Stimulated activated CD8-positive, alpha-beta memory T cell treated with anti-CD3 and anti-CD28 coated beads, Interleukin-4, amount 100 ng/mL, for 1 hour (primary cell): ENCODE measurements at places on chromosomes 6 and 20.

DNA sequence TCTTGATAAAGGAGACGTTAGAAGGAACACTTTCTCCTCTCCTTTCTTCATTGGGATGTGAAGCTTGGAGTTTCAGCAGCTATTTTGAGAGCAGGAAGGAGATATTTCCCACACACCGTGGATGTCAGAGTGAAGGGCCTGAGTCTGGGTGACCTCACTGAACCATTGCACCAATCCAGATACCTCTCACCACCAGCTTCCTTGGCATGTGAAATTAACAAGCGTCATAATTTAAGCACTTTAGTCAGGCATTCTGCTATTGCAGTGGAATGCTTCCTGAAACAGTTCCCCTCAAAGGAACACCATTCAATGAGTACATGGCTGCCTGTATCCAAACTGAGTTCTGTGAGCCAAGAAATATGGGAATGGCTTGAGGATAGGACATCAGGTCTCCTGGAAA, 83.7 kb downstream of the CHMP4B start:
- no peak for DNase-seq

- DNase-seq: peak; percentile 27
These were observed 60.2 kb upstream of the RALY start for GRCh38 chr20:33933469-33933909.

GRCh38 chr6:37174196-37174514, 4.2 kb downstream of the PIM1 start:
- no peak for DNase-seq

DNA sequence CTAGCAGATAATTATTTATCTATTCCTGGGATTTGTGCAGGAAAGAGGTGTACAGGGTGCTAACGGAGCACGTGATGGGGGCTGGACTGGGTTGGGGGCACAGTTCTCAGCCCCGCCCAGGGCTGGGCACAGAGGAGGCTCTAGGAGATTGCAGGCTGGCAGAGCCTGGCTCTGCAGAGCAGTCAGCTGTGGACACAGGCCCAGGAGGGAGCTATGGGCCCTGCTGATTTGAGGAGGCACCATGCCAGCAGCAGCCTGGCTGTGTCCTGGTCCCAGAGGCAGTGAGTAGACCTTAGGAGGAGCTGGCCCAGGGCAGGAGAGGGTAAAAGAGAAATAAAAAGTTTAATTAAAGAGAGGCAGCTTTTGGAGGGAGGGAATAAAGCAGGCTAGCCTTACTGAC, 19.3 kb downstream of the MAFB start:
- DNase-seq: no peak

DNA sequence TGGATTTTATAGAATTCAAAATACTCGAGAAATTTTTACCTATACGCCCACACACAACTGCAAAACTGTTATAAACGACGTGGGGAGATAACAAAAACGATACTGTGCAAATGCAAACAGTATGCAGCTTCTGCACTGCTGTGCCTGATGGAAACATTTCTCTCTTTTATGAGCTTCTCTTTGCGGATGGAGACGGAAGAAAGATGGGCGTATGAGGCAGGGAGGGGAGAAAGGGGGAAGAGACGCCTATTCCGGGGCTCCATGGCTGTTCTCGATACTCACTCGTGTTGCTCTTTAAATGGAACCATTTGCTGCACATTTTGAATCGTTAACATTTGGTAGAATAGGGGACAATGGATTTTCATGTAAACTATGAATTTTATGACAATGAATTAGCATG, 69.1 kb upstream of the EXOC2 start:
- DNase-seq: no peak

DNA sequence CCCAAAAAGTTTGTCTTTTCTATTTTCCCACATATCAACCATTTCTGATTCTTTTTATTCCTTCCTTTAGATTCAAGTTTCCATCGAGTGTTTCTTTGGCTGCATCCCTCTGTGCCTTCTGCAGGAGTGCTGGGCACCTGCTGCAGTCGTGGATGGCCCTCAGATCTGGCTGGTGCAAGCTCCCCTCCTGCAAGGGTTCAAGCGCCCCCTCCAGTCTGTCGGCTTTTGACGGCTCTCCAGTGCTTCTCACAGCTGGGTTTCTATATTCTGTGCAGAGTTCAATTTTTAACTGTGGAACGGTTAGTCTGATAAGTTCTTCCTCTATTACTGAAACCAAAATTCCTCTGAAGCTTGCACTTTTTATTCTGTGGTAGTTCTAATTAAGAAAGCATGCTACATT, 132.1 kb downstream of the HUS1B start:
- DNase-seq: no peak

GRCh38 chr6:127146932-127147331, 28.5 kb downstream of the RSPO3 start:
- DNase-seq: no peak

- no peak for DNase-seq
These were observed 58.2 kb downstream of the BMP7 start for GRCh38 chr20:57208198-57208597.

- no peak for DNase-seq
These were observed 39.0 kb downstream of the AIG1 start for GRCh38 chr6:143099647-143100046.

GRCh38 chr20:364905-365794, 15.4 kb upstream of the TRIB3 start:
- DNase-seq: no peak

DNA sequence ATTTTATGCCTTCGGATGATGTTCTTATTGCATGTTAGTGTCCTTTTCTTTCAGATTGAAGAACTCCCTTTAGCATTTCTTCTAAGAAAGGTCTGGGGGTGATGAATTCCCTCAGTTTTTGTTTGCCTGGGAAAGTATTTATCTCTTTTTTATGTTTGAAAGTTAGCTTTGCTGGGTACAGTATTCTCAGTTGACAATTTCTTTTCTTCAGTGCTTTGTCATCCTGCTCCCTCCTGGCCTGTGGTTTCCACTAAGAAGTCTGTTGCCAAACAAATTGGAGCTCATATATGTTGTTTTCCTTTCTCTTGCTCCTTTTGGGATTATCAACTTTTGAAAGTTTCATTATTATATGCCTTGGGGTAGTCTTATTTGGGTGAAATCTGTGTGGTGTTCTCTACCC, 11.5 kb downstream of the GRM1 start:
- no peak for DNase-seq

DNA sequence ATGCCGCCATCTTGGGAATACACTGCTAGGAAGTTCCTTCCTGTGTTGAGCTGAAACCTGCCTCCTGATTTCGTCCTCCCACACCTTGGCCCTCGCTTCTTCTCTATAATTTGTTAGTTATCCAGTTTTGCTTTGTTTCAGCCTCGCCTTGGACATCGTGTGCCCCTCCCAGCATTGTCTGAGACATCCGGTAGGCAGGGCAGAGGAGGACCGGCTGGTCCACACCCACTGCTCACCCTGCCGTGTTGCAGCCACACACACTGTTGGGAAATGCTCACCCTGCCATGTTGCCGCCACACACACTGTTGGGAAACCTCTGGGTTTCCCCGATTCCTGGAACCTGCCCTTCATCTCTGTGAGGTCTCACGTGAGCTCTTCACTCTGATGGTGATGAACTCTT, 105.1 kb downstream of the CDH4 start:
- no peak for DNase-seq

DNA sequence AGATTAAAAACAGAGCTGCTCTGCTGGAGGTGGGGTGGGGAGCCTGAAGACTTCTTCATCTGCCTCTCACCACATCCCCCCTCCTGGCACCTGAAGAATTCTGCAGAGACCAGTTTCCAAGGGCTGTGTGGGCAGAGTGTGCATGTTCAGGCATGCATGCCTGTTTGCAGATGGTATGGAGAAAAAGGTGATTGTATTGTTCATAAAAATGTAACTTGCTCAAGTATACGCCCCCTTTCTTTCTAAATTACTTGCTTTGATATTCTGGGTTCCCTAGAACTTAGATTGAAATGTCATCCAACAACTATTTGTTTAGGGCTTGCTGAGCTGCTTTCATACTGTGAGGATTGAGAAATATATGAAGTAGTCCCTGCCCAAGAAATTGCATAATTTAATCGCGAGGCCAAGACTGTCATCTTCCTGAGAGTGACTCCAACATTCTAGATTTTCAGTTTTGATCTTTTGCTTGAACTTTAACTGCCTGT, 83.6 kb downstream of the LCA5 start:
- no peak for DNase-seq

DNA sequence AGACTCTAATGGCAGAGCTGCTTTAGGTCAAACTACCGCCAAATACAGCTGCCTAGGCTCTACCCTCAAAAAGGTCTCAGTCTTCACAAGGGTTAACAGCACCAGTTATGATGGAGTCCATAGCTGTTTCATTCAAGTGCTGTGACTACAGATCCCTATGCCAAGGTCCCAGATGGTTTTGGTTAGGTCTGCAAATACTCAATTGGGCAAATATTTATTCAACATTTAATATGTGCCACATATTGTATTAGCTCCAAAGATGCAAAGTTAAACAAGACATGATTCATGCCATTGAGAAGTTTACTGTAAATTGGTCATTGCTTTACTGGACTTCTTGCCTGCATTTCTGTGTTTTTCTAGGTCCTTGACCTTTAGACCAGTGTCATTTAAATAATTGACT, 55.8 kb upstream of the TFAP2D start:
- no peak for DNase-seq

DNA sequence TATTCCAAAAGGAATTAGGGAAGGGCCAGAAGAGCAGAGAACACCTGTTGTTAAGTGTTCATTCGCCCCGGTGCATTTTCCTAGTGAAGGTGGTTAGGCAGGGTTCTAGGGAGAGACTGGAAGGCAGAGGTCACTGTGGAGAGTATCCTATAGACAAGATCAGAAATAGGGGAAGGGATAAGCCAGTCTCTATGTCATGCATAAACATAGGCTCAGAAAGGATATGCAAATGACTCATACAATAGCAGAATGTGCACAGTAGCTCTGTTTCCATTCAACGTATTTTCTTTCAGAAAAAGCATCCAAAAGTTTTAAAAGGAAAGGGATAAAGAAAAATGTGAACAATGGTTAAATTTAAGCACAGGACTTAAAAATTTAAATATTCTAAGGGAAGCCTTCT, 47.4 kb downstream of the BMP6 start:
- no peak for DNase-seq

- DNase-seq: no peak
These were observed 220.4 kb upstream of the JARID2 start for GRCh38 chr6:15025446-15025845.

GRCh38 chr20:13261460-13262301, 40.6 kb downstream of the ISM1 start:
- DNase-seq: peak; percentile 44

GRCh38 chr20:49281059-49281912, 3.4 kb upstream of the ZNFX1 start:
- DNase-seq: no peak

- DNase-seq: no peak
These were observed 102.1 kb downstream of the FLRT3 start for GRCh38 chr20:14235355-14235754.

DNA sequence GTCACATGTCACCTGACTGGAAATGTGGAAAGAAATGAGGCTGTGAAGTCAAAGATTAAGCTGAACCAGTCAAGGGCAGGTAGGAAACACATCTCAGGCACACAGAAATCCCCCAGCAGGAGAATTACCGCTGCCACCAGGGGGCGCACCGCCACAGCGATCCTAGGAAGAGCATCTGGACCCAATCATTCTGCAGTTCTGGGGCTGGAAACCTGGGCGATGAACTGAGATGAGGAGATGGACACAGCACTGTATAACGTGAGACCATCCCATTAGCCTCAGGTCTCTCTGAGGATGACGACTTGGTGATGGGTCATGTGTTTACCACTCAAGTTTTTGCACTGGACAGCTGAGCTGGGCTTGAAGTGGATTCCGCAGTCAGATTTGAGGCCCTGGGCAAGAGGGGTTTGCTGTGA, 6.5 kb upstream of the SLC24A3 start:
- DNase-seq: peak; percentile 25

DNA sequence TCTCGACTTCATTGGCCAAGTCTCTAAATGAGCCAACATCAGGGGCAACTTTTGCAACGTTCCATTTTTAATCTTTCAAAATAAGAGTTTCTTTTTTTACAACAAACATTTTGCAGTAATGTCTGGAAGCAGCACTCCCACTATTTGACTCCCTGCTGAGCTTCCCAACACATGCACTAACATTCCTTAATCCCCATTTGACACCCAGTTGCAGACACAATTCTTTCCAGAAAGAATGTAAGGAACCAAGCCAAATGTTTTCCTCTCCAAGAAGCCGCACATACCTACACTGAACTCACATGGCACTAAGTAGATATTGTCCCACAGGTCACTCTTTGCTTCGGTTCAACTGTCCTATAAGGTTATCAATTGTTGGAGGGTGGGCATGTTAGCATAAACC, 165.6 kb downstream of the GRM1 start:
- DNase-seq: no peak

DNA sequence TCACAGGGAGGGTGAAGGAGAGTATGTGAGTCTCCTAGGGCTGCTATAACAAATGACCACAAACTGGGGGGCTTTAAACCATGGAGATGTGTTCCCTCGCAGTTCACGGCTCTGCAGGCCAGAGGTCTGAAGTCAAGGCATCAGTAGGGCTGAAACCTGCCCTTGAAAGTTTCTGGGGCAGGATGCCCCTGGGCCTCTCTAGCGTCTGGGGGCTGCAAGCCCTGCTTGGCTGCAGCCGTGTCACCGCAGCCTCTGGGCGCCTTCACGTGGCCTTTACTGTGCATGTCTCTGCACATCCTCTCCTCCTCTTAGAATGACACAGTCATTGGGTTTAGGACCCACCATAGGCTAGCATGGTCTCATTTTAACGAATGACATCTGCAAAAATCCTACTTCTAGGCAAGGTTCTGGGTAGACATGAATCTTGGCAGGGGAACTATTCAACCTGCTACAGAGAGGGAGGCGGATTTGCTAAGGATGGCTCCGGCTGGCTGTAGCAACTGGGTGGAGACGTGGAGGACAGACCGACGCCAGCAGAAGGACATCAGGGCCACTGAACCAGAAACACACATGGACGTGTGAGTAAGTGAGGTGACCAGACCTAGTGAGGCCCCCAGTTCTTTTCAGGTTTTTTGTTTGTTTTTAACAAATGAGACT, 58.6 kb downstream of the PHACTR3 start:
- no peak for DNase-seq

DNA sequence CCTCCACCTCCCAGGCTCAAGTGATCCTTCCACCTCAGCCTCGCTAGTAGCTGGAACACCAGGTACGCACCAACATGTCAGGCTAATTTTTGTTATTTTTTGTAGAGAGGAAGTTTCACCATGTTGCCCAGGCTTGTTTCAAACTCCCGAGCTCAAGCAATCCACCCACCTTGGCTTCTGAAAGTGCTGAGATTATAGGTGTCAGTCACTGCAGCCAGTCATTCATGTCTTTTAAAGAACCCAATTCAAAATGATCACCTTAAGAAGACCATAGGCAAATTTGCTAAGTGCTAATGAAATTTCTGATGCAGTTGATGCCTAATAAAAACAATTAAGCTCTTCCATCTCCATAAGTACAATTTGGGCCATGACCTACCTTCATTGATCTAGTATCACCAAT, 2.6 kb upstream of the VNN2 start:
- DNase-seq: no peak
